NCI-H1048 (cell line): ENCODE measurements at places on chromosomes 7 and 10.

- DNase-seq = no peak
Observed at GRCh38 chr10:132363921-132364593, 32.1 kb downstream of the LRRC27 start.

- DNase-seq = peak; percentile 14
Observed at GRCh38 chr7:29989257-29989995, at the start of gene SCRN1. SCRN1 (minus strand) TSS chr7:29989801; CDS start chr7:29969067, 20,734 bp downstream.

- DNase-seq = no peak
Observed at GRCh38 chr10:118595598-118596425, at the start of gene PRLHR. PRLHR (minus strand) TSS chr10:118595648; CDS start chr10:118595244, 404 bp downstream.

- DNase-seq = no peak
Observed at GRCh38 chr10:95501203-95502094, 59.7 kb downstream of the SORBS1 start.

DNA sequence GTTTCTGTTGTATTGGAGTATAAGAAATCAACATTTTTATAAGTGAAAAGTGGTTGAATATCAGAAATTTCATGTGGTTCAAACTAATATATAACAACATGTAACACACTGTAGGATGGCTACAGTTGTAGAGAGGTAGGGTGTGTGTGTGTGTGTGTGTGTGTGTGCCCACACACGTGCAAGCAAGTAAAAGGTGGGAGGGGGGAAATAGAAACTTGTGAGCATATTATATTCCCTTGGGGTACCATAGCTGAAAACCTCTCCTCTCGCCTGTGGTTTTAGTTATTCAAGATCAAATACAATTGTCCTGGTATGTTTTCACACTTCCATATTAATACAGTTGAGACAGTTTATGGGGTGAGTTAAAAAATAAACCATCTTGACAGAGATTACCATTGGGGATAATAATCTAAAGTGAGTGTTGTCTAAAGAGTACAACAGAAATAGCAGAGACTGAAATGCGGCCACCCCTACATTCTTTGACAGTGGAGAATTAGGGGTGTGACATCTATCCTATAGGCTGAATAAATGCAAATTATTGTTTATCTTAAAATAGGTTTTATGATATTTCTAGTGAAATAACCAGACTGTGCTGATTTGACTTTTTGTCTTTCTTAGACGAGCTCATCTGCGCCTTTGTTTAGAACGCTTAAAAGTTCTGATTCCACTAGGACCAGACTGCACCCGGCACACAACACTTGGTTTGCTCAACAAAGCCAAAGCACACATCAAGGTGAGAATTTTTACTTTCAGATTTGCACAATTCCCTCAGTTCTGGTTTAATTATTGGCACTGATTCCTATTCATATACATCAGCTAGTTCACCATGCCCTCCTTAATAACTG, 25.9 kb downstream of the SMNDC1 start:
- no peak for DNase-seq

- no peak for DNase-seq
Observed at GRCh38 chr10:29895456-29895855, 163.9 kb downstream of the JCAD start.

DNA sequence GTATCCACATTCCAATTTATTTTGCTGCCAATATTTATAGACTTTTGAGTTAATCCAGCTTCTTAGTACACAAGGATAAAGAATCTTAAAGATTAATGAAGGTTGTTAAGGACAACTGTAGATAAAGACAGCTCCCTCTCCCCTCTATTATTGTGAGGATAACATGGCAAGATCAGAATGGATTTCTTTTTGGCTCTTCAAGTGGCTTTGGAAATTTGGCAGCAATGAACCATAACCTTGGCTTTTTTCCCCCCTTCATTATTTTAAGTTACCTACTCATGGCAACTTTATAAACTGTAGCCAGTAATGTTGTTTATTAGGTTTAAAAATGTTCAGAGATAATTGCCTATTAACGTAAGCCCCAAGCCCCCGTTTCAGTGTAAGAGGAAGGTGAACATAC, 131.1 kb upstream of the SLC26A5 start:
- DNase-seq = no peak

DNA sequence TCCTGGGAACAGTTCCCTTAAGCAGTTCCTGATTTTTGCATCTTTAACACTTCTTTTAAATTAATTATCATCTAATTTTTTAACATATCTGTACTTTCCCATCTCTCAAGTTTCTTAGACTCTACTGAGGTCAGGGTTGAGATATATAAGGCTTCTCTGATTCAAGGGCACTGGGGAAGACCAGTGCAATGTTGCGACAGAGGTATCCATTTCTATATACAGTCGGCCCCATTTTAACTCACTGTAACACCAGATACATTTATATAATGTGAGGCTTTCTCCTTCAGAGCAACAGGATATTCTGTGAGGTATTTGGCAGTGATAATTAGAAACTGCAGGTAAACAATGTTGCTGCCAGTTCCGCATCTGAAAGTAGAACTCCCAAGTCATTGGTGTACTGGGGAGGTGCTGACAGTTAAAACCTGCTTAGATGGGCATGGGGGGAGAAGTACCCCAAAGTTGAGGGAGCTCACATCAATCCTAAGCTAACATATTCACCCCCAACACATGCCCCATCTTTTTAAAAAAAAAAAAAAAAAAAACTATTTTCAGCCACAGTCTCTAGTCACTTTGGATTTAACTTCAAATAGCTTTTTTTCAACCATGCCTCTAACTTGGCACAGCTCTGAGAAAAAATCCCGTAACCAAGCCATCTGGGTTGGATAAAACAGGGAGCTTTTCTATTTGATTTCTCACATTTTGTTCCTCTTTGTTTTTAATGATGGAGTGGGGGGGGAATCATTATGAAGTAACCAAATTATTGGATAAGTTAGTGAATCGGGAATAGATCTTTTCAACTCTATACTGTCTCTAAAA, 62.9 kb downstream of the REEP3 start:
- DNase-seq = no peak

GRCh38 chr10:1611936-1612550, 125.3 kb downstream of the ADARB2 start:
- no peak for DNase-seq

GRCh38 chr10:50467209-50467608, 156.5 kb downstream of the SGMS1 start:
- DNase-seq = no peak

GRCh38 chr7:50355817-50356178, 51.3 kb downstream of the IKZF1 start:
- DNase-seq = no peak

- DNase-seq = no peak
Observed at GRCh38 chr10:29102636-29103035, 186.2 kb upstream of the LYZL1 start.

DNA sequence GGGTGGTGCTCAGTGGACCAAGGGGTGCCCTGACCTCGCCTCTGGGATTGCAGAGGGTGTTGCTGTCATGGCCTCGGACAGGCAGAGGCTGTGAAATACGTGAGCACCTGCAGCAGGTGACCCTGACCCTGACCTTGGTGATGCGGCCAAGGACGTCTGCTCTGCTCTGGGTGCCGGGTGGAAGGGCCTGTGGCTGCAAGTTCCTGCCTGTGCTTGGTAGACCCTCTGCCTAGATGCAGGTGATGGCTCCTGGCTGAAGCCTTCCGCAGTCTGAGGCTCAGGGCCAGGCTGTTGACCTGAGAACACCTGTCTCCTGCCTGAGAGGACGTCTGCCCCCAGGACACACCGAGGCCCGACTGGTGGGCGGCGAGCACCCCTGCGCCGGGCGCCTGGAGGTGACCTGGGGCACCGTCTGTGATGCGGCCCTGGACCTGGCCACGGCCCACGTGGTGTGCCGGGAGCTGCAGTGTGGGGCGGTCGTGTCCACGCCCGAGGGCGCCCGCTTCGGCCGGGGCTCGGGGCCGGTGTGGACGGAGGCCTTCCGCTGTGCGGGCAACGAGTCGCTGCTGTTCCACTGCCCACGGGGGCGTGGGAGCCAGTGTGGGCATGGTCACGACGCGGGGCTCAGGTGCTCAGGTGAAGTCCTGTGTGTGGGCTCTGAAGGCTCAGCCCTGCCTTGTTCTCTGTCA, 4.4 kb downstream of the SCART1 start:
- DNase-seq = no peak

GRCh38 chr7:12968836-12969422, 281.5 kb downstream of the ARL4A start:
- DNase-seq = no peak

- no peak for DNase-seq
Observed at GRCh38 chr7:2698581-2699288, 10.7 kb downstream of the AMZ1 start.

GRCh38 chr7:29105191-29105590, 41.1 kb downstream of the CPVL start:
- no peak for DNase-seq

GRCh38 chr7:102875700-102876295, 37.0 kb upstream of the LRRC17 start:
- no peak for DNase-seq

- no peak for DNase-seq
Observed at GRCh38 chr7:117230276-117231046, 92.4 kb downstream of the WNT2 start.

DNA sequence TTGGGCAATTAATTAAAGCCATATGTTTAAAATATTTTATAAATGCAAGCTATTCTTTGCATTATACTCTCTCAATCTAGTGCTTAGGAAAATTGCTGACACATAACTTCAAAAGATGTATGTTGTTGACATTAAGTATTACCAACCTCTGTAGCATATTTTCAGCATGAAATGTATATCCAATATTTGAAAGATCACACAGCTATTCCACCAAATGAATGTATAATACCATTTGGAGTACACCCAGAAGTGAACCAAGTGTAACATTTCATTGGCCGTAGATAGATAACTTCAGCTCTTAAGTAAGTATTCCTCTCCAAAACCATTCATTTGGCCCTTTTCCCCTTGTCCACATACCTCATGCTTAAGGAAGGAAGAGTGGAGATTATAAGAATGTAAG, 104.6 kb downstream of the HECTD2 start:
- no peak for DNase-seq

GRCh38 chr10:76119515-76119914, 688.1 kb downstream of the LRMDA start:
- DNase-seq = no peak

DNA sequence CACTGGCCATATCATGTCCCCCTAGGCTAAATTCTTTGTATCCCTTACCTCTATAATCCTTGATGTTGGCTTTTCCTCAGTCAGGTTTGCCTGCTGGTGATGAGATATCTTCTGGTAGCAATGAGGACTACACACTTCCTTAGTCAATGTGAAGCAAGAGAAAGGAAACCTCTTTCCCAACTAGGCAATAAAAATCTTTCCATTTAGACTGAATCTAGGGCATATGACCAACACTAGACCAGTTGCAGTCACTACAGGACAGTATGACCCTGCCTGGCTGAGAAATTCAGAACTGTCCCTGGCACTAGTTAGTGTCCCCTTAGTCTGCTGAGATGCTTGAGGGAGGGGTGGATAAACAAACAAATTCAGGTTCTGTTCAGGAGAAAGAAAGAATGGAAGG, 142.6 kb downstream of the RNLS start:
- no peak for DNase-seq

- DNase-seq = no peak
Observed at GRCh38 chr10:85457191-85457590, 909.4 kb downstream of the GRID1 start.

- no peak for DNase-seq
Observed at GRCh38 chr7:2379821-2380450, 23.5 kb upstream of the CHST12 start.

DNA sequence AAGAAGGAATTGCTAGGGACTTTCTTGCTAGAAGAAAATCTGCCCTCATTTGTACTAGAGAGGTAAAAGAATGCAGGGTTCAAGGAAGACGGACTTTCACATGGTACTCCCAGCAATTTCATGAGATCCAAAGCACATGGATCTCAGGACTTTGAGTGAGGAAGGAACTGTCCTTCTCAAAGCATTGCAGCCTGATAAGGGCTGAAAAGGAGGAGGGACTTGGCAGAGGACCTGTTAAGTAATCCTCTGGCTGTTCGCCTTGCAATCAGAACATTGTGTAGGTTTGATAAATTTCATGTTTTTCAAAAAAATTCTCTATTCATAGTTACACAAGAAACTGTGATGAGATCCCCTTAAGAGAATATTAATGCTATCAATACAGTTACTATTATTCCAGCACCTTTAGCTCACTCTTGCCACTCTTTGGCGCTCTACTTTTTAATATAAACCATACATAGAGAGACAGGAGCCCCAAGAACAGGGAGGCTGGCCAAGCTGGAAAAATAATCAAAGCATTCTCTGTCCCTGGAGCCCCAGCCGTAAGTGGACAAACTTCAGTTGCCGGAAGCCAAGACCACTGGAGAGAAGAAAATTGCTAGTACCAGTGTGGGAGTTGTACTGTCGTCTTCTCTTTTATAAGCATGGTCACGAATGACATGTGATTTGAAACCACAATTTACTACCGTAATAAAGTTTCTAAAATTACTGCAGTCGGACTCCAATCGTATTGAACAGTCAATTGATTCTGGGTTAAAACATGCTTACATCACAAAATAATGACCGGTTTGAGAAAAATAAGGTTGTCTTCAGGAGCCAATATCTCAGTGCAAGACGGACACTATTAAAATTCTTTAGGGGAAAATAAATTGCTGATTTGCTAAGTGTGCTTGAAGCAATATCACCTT, 424.4 kb downstream of the SDK1 start:
- DNase-seq = no peak

- no peak for DNase-seq
Observed at GRCh38 chr10:129612481-129613109, 145.6 kb downstream of the MGMT start.

DNA sequence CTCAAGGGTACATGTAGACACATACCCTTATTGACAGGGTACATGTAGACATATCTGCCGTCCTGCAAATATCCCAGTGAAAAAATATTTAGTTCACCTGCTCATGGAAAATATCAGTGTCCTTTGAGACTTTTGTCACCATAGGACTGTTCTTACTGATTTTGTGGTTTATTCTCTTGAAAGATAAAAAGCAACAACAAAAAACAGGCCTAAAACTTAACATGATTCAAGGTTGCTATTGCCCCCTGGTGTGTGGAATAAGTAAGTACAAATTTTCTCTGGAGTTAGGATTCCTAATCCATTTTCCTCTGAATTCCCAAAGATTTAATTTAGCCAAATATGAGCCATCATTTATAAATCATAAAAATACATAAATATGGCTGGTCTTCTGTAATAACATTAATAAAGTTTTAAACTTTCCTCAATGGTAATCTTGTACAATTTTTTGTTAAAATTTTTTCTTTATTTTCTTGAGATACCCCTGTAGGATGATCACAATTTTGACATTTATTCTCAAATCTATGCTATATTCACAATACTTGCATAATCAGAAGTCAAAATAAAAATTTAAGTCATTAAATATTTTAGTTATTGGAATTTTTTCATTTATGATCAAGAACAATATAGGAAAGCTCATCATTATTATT, 741.4 kb upstream of the POT1 start:
- DNase-seq = no peak

GRCh38 chr10:87657371-87657770, 2.3 kb upstream of the PAPSS2 start:
- no peak for DNase-seq

- no peak for DNase-seq
Observed at GRCh38 chr10:1130995-1131790, 75.0 kb downstream of the WDR37 start.

GRCh38 chr7:76211216-76211615, 9.5 kb downstream of the SRRM3 start:
- DNase-seq = no peak

- DNase-seq = no peak
Observed at GRCh38 chr7:127986581-127987521, 44.4 kb downstream of the LRRC4 start.
